ENCODE measurements at places on chromosomes 7 and 10.

GRCh38 chr7:13839063-13839462, 150.4 kb downstream of the ETV1 start:
- DNase-seq, result peak; percentile 42

DNA sequence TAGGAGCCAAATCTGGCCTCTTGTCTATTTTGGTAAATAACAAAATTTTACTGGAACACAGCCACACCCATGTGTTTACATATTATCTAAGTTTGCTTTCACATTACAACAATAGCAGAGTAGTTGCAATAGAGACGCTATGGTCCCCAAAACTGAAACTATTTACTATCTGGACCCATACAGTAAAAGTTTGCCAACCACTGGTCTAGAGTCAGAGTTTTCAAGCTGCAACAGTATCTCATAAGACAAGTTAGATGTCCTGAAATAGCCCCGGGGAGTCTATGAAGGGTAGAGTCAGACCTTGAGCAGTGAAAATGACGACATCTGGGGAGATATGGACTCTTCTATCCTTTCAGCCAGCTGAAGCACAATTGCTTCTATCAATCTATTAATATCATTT, 74.2 kb downstream of the CTNNA3 start:
- DNase-seq, result no peak

GRCh38 chr10:62130948-62131347, 137.7 kb downstream of the RTKN2 start:
- no peak for DNase-seq

- no peak for DNase-seq
These were observed 89.4 kb upstream of the MYL10 start for GRCh38 chr7:101718363-101719122.

DNA sequence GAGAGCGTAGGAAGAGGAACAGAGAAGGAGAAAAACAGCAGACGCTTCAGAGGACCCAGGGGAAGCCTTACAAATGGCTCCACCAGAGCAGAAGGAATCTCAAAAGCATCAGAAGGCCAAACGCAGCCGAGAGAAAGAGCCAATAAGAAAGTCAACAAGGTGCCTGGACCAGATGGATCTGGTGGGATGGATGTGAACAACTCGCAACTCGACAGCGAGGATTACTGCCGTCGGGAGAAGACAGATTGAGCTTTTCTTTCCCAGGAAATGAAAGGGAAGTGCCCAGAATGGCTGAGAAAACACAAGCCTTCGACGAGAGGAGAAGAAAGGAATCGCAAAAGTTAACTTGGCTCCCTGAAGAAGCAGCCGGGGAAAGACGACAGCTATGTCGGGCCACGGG, 132.8 kb upstream of the MGMT start:
- DNase-seq, result no peak

- no peak for DNase-seq
These were observed 560.1 kb downstream of the PARD3 start for GRCh38 chr10:34255035-34255434.

DNA sequence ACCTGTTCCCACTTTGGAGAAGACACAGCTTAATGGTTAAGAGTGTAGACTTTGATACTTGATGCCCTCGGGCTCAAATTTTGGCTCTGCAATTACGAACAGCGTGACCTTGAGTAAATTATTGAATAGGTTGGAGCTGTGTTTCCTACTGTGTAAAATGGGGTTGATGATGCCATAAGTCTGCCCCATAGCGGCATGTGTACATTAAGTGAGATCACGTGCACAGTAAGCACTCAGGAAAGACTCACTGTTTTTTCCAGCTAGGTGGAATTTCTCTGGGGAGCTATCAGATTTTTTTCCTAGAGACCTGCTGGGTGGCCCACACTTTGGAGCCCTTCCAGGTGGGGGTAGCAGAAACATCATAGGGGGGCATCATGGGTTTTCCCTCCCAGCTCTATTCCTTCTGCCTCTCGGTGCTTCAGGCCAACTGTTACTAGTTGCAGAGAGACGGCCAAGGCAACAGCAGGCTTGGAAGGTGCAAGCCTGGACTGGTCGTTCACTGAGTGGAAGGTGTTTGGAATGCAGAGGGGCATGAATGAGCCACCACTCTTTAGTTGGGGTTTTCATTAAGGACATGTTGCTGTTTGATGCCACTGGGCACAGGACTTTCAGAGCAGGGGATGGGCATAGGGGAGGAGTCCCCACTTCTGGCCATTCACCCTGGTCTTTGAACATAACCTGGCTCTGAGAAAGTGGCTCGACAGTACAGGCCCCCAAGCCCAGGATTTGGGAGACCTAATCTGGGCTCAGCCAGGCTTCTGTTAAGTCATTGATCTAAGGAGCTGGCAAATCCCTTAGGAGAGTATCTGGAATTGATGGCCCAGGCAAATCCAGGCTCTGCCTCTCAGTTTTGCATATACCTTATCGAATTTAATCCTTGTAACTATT, 64.0 kb downstream of the SYPL1 start:
- DNase-seq, result no peak

DNA sequence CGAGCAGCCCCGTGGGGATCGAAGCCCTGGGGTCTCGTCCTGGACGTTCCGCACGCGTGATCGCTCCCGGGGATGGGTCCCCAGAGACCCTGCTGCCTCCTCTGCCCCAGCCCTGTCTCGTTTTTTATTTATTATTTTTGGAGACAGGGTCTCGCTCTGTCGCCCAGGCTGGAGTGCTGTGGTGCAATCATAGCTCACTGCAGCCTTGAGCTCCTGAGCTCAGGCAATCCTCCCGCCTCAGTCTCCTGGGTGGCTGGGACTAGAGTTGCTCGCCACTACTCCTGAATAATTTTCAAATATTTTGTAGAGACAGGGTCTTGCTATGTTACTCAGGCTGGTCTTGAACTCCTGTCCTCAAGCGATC, 319 bp upstream of the STX1A start:
- no peak for DNase-seq

DNA sequence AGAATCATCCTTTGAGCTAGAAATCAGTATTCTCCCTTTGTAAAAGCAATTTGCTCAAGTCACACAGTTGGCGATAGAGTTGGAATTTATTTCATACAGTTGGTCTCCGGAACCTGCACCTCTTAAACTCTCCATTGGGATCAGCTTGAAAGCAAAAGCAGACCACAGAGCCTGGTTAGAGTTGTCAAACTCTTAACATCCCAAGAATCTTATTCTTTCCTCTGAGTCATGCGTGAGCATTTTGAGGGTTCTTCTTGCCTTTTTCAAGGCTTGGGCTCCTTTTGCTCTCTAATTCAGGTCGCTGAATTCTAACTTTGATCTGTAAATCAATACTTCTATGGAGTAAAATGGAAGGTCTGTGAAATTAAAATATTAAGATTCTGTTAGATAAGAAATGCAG, 19.6 kb upstream of the SCIN start:
- no peak for DNase-seq

- no peak for DNase-seq
These were observed 638.9 kb downstream of the SUGCT start for GRCh38 chr7:40773656-40774055.

DNA sequence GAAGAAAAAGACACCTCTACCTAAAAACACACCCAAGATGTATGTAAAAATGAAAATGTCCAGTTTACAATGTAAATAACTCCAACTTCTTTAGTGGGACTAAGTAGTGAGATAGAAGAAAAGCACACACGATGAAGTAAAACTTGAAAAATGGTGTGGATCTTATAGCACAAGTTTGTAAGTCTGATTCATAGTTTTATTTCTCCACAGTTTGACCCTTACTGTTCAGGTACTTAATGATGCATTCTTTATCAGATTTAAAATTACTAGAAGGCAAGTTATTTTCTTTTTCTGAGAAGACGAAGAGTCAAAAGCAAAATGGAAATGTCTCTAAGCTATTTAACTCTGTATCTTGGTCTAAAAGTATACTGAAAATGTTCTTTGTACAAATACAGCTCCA, 6.1 kb downstream of the NAMPT start:
- no peak for DNase-seq

- no peak for DNase-seq
These were observed 130.5 kb upstream of the RHEB start for GRCh38 chr7:151650161-151650560.

GRCh38 chr7:158101821-158102450, 485.7 kb downstream of the PTPRN2 start:
- no peak for DNase-seq

DNA sequence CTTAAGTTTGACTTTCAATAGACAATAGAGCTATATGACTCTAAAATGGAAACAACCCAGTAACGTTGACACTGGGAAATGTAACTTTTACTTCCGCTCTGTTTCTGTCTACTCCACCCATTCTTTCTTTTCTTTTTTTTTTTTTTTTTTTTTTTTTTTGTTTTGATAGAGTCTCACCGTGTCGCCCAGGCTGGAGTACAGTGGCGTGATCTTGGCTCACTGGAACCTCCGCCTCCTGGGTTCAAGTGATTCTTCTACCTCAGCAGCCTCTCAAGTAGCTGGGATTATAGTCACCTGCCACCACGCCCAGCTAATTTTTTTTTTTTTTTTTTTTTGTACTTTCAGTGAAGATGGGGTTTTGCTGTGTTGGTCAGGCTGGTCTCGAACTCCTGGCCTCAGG, 13.9 kb downstream of the PRSS2 start:
- no peak for DNase-seq

GRCh38 chr10:47241946-47242867, 57.8 kb upstream of the GDF10 start:
- DNase-seq, result no peak

DNA sequence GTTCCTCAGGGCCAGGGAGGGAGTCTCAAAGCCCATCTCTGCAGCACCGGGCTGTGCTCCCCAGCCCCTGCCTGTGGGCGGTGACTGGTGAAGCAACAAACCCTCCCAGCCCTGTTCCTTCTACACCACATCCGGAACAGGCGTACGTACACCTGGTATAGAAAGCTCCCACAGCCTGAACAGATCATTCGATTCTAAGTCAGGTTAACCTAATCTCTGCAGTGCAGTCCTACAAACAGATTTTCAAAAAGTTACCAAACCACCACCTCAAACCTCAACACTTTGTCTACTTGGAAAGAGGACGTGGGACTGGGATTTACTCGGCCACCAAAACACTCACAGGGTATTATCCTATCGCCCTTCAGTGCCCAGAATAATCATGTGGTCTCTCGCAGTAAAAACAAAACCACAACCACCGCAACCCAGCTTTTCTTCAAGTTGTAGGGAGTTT, 238.4 kb downstream of the DIP2C start:
- DNase-seq, result no peak

DNA sequence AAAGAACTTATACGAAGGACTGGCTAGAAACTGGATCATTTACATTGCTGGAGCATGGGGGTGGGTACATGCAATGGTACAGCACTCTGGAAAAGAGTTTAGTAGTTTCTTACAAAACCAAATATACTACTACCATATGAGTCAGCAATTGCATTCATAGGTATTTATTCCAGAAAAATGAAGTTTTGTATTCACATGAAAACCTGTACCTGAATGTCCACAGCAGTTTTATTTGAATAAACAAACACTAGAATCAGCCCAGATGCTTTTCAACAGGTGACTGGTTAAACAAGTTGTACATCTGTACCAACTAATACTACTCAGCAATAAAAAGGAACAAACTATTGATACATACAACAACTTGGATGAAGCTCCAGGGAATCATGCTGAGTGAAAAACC, 3.4 kb downstream of the SCIN start:
- no peak for DNase-seq

DNA sequence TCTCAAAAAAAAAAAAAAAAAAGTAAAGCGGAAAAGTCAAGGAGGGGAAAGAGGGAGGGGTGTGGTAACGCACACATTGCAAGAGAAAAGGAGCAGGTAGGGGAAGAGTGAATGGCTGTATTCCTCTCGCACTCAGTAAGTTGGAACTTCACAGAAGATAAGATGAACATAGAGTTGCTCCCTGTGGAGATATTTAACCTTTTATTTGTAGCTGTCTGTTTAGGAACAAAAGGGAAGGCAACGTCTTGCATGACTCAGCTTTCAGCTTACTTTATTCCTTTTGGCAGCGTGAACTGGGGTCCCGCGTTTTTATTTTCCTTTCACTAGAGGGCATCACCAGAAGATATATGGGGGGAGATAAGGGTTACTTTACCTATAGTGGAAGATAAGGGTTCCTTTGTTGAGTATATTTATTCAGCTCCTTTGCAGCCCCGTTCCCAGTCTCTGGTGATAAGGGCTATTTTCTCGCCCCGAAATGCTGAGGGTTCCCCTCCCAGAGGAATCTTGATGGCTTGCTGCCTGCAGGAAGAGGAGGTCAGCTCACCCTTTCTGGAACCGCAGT, 78.5 kb downstream of the APBB1IP start:
- DNase-seq, result no peak

GRCh38 chr7:47405286-47405904, 176.5 kb downstream of the TNS3 start:
- no peak for DNase-seq

- no peak for DNase-seq
These were observed 346.5 kb downstream of the GRID1 start for GRCh38 chr10:86020134-86020533.

GRCh38 chr10:8059191-8059936, 4.9 kb downstream of the GATA3 start:
- DNase-seq, result no peak

- no peak for DNase-seq
These were observed 410.0 kb upstream of the FOXK1 start for GRCh38 chr7:4272141-4272540.

GRCh38 chr10:114855776-114856543, 34.4 kb downstream of the FHIP2A start:
- DNase-seq, result no peak

DNA sequence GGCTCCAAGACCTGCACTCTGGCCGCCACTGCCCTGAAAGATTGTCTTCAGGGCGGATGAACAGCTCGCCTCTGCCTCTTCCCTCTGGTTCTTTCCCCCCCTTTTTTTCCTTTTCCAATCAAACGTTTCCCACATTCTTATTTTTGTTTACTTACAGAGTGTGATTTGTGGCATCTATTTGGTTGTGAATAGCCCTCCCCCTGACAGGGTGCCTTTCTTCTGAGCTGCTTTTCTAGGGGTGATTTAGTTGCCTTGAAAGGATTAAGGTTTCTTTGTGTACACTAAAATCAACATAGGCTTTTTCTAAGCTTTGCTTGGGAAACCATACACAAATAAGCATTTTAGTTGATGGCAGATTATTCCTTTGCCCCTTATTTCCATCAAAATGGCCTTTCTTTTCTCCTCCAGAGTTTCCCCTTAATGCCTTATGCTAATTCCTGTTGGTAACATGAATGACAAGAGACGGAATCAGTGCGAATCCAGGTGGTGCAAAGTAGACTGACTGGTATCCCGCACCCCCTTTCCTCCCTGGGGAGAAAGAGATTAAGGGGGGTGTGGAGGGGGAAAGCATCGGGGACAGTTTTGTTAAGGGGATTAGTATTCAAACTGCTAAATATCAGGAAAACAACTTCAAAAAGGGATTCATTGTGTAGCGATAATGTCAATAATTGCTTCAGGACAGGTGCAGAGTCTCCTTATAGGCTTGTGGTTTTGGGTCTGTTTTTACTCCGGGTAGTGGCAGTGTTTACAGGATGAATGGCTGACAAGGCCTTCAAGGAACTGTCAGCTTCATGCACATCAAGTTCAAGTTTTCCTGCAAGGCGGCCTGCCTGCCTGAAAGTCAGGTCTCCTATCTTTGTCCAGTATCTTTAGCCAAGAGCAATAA, 431.6 kb upstream of the GALNT17 start:
- DNase-seq, result peak; percentile 61

- DNase-seq, result peak; percentile 85
These were observed 57.6 kb upstream of the EZH2 start for GRCh38 chr7:148941598-148942275.

Data from NCI-H1436 (cell line).